ENCODE measurements at places on chromosomes 5 and 9.

DNA sequence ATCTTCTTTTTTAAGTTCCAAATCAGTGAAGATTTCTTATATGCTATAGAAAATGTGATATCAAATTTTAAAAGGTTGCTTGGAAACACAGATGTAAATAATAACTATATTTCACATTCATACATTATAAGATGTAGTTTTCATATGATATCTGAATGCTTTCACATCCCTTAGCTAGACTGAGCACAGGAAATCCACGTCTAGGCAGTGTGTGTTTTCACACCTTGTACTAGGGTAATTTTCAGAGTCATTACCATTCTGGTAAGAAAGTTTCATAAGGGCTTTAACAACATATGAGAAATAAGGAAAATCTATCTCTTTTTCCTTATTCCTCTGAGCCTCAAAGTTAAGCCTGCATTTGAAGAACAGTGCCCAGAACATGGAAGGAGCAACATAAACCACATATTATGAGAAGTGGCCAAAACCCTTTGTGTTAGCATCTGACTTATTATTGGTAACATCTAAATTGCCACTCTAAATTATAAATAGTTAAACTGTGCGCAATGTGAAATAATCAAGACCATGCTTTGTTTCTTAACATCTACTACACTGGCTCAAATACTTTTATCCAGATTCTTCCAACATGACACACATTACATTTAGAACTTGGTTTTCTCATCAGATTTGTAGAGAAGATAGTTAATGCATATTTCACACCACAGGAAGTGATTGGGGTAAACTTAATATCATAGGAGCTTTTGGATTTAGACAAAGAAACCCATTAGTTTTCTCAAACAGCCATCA lies 113.3 kb downstream of the PPP2R2B start:
- DNase-seq: no peak

DNA sequence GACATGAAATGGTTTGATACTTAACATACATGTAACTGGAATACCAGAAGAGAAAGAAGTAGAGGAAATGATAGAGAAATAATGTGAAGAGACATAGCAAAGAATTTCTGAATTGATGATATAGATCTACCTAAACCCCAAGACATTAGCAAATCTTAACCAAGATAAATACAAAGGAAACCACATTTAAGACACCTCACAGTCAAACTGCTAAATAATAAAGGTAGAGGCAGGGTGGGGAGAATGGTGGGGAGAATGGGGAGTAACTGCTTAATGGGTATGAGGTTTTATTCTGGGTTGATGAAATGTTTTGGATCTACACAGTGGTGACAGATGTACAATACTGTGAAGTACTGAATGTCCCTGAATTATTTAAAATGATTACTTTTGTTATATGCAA lies 17.5 kb downstream of the CARNMT1 start:
- no peak for DNase-seq

DNA sequence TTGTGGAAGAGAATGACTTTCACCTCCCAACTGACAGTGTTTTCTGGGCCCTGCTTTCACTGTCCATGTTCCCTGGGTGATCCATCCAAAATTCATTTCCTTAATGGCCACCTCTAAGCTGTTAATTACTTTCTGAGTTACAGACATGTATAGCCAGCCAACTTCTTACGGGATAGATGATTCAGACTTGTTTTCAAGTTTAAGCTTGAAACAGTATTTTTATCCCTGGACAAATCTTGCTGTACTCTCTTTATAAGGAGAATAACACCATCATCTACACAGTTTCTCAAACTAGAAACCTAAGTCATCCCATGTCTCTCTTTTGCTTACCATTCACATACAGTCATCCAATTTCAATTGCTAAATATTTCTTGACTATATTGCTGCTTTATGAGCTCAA lies 6.9 kb downstream of the FAM174A start:
- no peak for DNase-seq

DNA sequence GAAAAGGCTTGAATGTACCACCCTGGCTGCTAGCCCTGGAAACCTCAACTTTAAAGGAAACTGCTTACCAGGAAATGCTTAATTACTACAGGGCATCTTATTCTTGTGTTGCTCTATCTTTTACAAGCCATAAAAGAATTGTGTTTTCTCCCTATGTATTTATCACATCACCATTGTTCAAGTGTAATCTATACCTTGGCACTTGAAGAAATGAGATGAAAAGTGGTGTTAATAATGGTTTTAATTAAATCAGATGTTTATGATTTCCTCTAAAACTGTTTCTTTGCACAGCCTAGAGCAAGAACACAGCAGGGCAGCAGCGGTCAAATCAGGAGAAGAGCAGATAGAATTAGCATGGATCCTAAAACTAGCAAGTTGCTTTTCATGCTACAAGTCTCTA lies 131.8 kb upstream of the RGMB start:
- DNase-seq: no peak

GRCh38 chr5:103561685-103562452 lies 720 bp downstream of the NUDT12 start:
- no peak for DNase-seq

DNA sequence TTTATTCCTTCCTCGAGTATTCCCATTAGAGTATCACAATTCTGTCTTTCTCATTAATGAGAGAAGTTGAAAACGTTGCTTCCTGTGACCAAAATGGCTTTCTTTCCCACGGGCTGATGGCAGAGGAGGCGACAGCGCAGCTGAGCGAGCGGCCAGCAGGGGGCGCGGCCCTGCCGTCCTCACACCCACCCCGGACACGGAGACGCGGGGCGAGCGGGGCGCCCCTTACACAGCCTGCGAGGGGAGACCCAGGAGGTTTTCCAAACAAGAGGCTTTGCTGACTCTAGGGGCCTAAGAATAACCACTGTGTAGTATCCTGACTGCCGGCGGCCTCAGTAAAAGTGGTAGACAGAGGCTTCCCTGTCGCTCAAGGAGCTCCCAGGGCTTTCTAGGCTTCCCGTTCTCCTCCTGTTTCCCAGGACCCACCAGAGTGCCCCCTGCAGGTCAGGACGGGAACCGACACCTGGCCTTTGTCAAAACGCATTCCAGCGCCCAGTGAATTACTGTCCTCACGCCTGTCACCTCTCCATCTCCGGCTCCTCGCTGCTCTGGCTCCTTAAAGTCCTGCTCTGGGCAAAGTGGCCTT lies 27.3 kb upstream of the FGF1 start:
- peak; percentile 70 for DNase-seq

- DNase-seq: no peak
Measured at GRCh38 chr9:94613003-94613402, 19.4 kb upstream of the FBP2 start.

DNA sequence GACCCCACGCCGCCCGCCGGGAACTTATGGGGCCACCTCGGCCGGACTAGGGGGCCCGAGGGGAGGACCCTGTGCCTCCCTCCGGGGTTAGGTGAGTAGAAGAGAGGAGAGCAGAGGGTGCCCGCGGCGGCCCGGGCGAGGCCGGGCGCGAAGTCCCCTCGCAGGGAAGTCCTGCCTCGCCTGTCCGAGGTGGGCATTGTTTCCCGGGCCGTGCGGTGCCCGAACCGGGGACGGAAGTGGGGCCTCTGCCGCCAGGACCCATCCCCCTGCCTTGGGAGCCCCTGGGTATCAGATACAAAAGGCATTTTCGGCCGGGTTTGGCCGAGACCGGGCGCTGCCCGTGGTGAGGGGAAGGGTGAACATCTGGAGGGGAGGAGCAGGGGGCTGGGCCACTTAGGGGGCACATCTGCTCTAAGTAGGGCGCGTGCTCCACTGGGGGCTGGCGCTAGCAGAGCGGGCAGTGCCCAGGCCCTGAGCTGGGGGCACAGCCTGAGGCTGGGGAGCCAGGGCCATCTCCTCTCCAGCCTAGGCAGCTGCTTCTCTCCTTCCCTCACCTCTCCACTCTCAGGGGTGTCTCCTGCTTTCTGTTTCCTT lies 48.2 kb downstream of the DAB2IP start:
- DNase-seq: no peak

DNA sequence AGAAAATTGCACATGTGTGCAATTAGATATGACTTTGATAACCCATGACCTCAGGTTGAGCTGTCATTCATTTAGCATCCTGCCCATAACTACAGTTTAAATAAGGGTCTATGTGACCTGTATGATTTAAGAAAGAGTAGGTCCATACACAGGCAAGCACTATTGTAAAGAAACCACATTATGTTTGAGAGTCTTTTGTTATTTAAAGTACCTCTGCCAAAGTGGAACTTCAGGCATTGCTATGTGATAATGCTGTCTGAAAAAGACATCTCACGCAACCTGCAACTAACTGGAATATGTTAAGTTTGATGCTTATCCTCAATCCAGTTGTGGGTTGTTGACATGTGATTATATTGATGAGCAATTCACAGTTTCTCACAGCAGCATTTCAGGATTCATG lies 317.0 kb downstream of the TMEM161B start:
- no peak for DNase-seq

Measured in stimulated activated CD4-positive, alpha-beta T cell treated with anti-CD3 and anti-CD28 coated beads, TNF-alpha, amount 100 ng/mL, for 4 hours (primary cell).